Aorta (tissue), 5 donors: ENCODE measurements at places on chromosomes 13 and 19. TPM values are rescaled to one million over a fixed set of nuclear protein-coding genes. Genes with fewer than 3 reads are reported as not detected.

The ABCA7 gene
- 20.6 TPM for total RNA-seq

The VSIG10L gene
- total RNA-seq: 2.0 TPM

The FSD1 gene
- 0.84 TPM for total RNA-seq

The MCEMP1 gene
- total RNA-seq: 0.63 TPM

The ADGRE3 gene
- total RNA-seq: 0.63 TPM

The SERPINE3 gene
- not detected for total RNA-seq

The CD33 gene
- 7.7 TPM for total RNA-seq

DNA sequence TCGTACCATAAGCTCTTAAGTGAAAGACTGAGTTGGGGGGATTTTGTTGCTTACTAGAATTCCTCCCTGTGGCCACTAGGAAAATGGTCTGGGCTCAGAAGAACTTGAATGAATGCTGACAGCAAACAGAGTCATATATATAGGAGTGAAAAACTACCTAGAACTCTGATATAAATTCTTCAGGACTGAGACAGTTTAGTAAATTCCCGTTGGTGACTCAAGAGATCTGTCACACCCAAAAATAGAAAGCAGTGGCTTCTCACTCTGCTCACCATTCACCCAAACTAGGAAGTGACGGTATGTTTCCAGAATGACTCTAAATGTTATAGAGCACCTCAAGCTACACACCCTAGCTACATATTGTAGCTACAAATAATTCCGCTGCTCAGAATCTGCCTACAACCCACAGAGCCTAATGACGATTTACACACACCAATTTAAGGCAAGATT lies 116.2 kb downstream of the TBC1D4 start:
- DNase-seq: no peak

DNA sequence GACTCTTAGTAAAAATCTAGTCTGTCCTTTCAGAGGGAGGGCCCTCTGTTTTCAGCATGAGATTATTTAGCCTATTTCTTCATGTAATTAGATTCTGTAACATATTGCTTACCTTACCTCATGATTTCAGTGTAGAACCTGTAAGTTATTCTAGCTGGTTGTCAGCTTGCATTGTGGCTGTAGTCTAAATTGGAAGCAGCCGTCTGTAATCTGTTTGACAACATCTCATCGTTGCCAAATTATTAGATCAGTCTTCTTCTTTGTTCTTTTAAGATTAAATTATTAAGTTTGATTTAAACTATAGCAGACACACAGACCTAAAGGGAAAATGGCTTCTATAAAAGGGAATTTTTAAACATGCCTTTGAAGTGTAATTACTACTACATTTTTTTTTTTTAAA lies 34.8 kb downstream of the SLAIN1 start:
- no peak for DNase-seq

DNA sequence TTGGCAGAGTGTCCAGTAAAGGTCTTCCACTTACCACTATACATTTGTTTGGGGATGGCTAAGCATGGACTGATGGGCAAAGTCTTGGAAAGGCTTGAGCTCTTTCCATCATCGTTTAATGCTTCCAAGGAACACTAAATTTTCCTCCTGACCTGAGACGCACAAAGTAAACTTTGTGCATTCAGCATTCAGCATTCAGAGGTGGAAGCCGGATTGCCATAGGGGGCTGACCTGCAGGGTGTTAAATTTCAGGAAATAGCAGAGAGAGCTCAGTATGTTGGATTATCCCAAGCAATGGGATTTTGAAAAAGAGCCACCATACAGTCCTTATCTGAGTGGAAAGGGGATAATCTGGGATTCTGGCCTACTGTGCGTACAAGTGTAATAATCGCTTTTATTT lies 14.0 kb downstream of the ZNF552 start:
- DNase-seq: no peak

DNA sequence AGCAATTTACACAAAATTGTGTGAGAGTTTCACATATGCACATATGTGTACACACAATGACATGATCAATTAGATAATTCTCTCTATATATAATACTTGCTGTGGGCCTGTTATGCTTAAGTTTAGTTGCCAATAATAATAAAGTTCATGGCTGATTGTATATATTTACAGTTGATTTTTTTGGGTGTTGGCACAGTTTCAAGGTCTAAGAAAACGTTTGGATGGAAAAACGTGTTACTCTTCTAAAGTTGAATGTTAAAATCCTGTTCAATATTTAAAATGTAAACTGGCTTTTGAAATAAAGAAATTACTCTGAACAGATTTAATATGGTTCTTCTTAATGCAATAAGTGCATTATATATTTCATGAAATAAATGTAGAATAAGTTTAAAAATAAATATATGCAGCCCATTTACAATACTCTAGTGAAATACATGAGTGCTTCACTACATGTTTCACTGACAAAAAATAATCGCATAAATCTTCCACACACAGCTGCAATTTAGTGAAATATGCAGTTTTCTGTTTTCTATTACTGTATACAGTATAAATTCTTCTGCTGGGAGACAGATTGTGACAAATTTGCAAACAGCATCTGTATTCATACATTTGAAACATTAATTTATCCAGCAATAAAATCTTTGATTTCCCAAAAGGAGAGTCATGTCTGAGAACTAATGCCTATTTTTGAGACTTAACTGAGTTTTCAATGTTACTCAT lies 586.9 kb upstream of the KLHL1 start:
- no peak for DNase-seq

DNA sequence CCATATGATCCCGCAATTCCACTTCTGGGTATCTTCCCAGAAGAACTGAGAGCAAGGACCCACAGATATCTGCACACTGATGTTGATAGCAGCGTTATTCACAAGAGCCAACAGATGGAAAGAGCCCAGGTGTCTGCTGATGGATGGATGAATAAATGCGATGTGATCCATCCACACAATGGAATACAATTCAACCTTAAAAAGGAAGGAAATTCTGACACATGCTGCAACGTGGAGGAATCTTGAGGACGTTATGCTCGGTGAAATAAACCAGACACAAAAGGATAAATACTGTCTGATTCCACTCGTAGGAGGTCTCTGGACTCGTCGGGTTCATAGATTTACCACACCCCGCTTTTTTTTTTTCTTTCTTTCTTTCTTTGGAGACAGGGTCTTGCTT lies 21.8 kb downstream of the ARHGEF18 start:
- DNase-seq: no peak

DNA sequence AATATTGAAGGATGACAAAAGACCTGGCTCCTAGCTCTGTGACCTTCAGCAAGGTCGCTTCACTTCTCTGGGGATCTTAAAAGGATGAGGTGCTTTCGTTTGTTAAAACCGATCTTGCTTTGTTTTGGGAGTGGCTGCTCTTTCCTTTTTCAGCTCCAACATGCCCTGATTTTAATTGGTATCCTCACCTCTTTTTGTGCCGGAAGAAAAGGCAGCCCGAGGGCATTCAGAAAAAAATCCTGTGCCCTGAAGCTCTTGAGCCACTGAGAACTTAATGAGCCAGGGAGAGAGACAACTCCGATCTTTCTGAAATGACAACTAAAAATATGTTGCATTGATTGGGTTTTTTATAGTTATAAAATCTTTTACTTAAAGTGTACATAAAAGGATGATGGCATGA lies 19.4 kb downstream of the CLDN10 start:
- DNase-seq: no peak

DNA sequence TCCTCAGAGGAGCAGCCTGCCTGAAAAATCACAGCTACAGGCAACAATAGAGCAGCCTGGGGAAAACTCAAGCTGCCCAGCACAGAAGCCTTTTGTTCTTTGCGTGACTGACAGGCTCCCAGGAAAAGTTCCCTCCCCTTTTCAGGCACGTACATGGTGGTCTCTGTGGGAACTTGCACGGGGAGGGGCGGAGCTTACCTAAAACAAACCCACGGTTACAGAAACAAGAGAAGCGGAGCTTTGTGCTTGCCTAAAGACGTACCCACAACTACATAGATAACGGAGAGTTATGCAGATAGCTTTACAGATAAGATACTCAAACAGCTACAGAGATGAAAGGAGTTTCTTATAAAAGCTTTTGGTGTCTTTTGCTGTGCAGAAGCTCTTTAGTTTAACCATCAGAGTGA lies 11.4 kb downstream of the ETFB start:
- no peak for DNase-seq

GRCh38 chr19:7199613-7200533 lies 94.3 kb downstream of the INSR start:
- no peak for DNase-seq

DNA sequence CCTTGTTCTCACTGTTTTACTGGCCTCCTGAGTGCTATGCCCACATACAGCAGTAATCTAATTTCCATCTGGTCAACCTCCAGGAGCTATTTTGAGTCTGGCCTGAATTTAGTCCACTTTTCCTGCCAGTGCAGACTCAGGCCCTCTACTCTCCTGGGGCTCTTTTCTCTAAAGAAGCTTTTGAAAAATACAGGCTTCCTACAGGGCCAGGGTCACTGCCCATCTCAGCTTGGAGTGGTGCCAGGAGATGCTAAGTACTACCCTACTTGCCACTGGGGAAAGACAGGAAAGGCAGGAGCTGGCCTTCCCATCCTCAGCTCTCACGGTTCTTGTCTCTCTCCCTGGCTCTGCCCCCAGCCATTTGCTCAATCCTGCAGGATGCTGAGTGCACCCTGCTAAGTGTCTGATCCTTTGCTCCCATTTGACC lies 101.7 kb upstream of the SERP2 start:
- no peak for DNase-seq

- peak; percentile 87 for DNase-seq
Observed at GRCh38 chr19:29873024-29873800, 61.4 kb downstream of the CCNE1 start.

DNA sequence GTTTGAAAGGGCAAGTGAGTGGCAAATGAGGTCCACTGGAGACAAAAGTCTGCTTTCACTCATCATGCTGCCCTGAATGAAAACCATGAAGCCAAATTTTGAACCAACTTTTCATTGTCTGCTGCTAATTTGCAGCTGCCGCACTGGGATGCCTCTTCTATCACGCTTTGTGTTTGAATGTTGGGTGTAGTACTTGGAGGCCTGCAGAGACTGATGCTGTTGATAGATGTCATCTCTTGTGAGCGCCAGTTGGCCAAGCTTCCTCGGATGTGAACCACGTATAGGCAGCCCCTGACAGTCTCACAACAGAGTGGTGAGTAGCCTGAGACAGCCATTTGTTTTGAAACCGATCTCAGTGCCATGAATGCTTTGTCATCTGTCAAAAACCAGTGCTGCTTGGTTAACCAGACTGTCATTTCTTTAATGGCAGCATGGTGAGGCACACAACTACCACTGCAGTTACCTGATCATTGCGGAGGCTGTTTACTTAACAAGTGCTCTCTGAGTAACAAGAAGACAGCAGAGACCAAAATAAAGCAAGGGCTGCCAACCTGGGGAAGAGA lies 31.2 kb upstream of the SLC10A2 start:
- no peak for DNase-seq

- peak; percentile 91 for DNase-seq
Observed at GRCh38 chr19:41219924-41220567, 1.0 kb downstream of the AXL start.

DNA sequence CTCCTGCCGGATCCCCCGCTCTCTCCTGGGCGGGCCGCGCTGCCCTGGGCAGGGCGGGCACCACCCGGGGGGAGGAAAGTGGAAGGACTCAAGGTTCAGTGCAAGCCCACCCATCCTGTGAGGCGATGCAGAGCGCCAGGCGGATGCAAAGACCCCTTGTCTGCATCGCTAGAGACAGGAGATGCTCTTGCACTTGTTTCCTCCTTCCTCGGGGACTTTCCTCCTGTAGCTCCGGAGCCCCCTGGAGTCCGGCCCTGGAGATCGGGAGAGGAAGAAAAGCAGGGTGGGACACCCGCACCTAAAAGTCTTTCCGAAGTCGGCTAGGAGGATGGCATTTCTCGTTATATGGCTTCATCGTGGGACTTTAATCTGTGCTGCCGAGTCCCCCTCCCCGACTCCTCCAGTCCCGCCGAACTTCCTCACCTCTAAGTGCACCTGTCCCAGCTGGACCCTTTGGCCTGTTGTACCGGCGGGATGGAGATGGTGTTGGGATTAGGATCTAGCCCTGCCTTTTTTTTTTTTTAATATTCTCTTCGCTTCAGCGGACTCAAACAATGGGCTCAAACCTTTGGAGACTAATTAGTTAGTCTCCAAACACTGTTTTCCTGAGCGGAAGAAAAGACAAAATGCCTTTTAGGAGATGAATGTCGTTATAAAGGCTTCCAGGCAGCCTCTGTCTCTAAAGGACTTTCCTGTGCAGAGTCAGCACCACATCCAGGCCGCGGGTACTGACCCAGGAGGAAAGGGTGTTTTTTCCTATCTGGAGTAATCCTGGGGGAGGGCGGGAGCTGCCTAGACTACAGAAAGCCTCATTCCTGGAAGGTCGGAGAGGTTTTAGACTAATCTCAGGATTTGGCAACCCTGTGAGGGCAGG lies 725 bp downstream of the FAM124A start:
- no peak for DNase-seq

GRCh38 chr13:99979453-99980200 lies 2.0 kb upstream of the ZIC2 start:
- DNase-seq: peak; percentile 72

GRCh38 chr13:98606296-98606695 lies 29.4 kb upstream of the STK24 start:
- DNase-seq: no peak

DNA sequence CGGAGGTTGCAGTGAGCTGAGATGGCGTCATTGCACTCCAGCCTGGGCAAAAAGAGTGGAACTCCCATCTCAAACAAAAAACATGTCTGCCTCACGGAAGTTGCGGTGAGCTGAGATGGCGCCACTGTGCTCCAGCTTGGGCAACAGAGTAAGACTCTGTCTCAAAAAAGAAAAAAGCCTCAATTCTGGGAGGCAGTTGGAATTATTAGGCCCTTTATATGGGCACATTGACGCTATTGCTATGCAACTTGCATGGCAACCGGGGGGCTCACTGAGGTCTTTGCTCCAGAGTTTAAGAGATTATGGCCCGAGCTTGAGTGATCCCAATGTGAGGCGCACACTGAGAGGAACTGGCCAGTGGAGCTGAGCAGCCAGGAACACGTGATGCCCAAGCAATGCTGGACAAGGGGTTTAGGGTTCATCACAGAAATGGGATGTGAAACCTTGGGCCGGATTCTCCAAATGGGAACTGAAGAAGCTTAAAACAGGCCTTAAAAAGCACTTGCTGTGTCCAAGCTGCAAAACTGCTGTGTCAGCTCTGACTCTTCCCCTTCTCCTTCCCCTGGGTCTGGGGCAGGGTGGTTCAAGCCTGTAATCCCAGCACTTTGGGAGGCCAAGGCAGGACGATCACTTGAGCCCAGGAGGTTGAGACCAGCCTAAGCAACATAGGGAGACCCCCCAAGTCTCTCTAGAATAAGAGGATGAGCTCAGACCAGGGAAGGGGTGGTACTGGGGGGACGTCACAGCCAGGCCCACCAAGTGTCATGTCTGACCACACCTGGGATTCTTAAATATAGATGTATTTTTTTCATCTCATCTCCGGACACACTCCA lies 2.5 kb downstream of the FTL start:
- no peak for DNase-seq

GRCh38 chr19:46390121-46390858 lies 23.1 kb downstream of the CCDC8 start:
- peak; percentile 43 for DNase-seq

- DNase-seq: no peak
Observed at GRCh38 chr13:78420814-78421213, 182.5 kb downstream of the POU4F1 start.
